Cardiac septum (tissue), 1 donor: ENCODE measurements at places on chromosomes 13 and 19.

GRCh38 chr19:4516199-4516938 lies 1.9 kb downstream of the PLIN4 start:
- DNase-seq = no peak

GRCh38 chr19:10289167-10289835 lies 451 bp upstream of the ICAM5 start:
- DNase-seq = no peak

- DNase-seq = no peak
Observed at GRCh38 chr19:41862445-41862986, 2.5 kb downstream of the RPS19 start.

GRCh38 chr19:49233163-49233562 lies 75.6 kb downstream of the TRPM4 start:
- DNase-seq = no peak

GRCh38 chr19:7676376-7676775 lies 514 bp upstream of the MCEMP1 start:
- DNase-seq = no peak
